MM.1S (cell line): ENCODE measurements at places on chromosomes 2 and 18.
A peak's percentile ranks its signal among the peaks of the same experiment; 100 is the strongest.

DNA sequence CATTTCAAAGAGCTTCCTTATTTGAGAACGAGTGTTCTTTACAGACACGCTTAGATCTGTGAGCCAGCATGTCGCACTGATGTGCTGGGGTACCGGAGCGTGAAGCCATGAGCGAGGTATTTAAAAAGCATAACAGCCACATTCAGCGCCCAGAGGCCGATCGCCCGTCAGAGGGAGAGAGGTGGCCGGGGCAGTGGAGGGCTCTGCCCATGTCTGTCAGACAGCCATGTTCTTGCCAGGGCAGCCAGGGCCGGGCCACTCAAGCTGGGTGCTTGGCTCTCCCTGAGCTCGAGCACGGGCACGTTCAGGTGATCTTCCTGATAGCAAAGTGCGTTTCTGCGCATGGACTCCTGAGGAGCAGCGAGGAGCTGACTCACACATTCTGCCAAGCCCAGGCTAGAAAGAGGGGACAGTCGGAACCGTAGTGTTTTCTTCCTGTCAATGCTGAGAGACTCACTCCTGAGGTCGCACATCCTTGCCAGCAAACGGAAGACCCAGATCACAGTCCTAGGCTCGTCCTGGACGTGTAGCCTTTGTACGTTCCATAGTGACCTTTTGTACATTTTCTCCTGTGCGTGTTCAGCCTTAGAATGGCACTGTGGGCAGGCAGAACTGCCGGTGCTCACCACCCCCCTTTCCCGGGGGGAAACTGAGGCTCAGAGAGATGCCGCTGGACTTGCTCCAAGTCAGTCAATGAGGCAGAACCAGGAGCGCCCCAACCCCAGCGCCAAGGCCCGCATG, 100.7 kb downstream of the NFATC1 start:
- H3K27ac ChIP-seq: no peak overlapping the region
- H3K4me1 ChIP-seq: no peaks in the 10 kb centered on the region
- no peaks in the 10 kb centered on the region for H3K36me3 ChIP-seq
- H3K27me3 ChIP-seq: no peaks in the 10 kb centered on the region
- DNase-seq: no peak

GRCh38 chr2:138787053-138787666, 7.0 kb upstream of the NXPH2 start:
- peak; percentile 49 for DNase-seq
- no peak overlapping the region for H3K27ac ChIP-seq
- H3K27me3 ChIP-seq: no peaks in the 10 kb centered on the region
- H3K4me1 ChIP-seq: no peaks in the 10 kb centered on the region
- no peak overlapping the region for H3K4me3 ChIP-seq
- no peaks in the 10 kb centered on the region for H3K36me3 ChIP-seq

DNA sequence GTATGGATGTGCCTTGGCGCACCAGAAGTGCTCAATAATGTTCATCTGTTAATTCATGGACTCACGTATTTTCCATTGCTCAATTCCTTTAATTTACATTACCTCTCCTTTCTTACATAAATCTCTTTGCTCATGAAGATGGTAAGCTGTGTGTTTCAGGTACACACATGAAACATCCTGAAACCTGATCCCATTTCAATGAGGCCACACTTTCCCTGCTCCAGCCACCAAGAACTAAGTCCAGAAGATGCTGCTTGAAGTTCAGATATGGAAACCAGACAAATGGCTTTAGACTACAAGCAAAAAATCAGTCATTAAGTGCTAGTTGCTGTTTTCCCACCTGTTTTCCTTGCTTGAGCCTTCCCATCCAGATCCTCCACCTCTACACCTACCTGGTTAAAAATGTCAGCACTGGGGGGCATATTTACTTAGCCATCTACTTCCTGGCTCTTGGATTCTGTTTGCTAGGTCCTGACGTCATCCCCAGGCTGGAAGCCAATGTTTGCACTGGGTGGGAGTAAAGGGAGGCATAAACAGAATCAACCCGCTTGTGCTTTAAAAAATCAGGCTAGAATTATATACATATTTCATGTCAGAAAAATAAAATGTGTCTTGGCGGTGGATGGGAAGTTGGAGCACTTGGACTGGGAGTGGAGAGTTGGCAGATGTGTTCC, 309.7 kb downstream of the OSR1 start:
- H3K4me1 ChIP-seq: no peaks in the 10 kb centered on the region
- H3K36me3 ChIP-seq: no peaks in the 10 kb centered on the region
- H3K4me3 ChIP-seq: no peak overlapping the region
- no peak overlapping the region for H3K27ac ChIP-seq
- no peak for DNase-seq

DNA sequence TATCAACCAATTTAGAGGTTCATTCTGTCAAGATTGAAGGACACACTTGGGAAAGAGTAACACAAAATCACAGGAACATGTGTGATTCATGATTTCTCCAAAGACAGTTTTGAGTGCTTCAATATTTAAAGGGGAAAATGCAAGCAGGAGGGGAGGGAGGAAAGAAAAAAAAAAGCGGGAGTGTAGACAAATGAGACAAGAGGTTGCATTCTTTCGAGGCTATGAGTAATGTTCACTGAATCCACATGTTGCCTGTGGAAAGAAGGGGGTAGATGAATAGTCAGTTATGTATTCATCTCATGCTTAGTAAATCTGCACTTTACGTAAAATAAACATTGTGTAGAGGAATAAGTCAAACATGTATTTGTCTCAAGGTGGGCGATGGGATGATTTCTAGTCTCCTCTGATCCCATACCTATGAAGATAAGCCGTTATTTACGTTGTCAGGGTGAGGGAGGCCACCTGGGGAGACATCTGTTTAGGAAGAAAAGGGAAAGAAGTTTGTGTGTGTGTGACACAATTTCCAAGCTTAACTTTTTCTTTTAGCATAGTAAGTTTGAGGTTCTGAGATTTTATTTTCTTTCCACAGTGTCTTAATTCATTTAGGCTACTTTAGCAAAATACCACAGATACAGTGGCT, 211.0 kb upstream of the ZC3H15 start:
- no peak for DNase-seq
- no peaks in the 10 kb centered on the region for H3K36me3 ChIP-seq
- H3K27me3 ChIP-seq: no peaks in the 10 kb centered on the region
- no peak overlapping the region for H3K4me3 ChIP-seq
- no peak overlapping the region for H3K27ac ChIP-seq
- H3K4me1 ChIP-seq: no peaks in the 10 kb centered on the region

GRCh38 chr2:235004329-235004903, 52.6 kb downstream of the SH3BP4 start:
- no peaks in the 10 kb centered on the region for H3K36me3 ChIP-seq
- H3K4me1 ChIP-seq: no peaks in the 10 kb centered on the region
- no peak for DNase-seq
- H3K27me3 ChIP-seq: no peaks in the 10 kb centered on the region
- H3K4me3 ChIP-seq: no peak overlapping the region

DNA sequence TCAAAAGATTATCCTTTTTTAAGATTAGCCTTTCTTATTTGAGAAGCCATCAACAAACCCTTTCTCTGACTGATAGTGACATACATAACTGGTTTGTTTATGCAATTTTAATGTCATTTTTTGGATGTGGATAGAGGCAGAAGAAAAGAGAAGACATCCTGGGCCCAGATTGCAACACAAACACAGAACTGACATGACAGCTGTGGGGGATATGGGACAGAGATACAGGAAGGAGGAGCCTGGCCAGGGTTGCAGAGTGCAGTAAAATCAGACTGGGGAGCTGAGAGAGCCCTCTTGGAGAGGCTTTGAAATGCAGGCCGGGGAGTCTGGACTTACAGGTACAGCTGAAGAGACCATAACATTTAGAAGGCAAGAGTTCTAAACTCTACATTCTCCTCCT, 65.1 kb downstream of the SIGLEC15 start:
- DNase-seq: no peak
- no peak overlapping the region for H3K4me3 ChIP-seq
- H3K4me1 ChIP-seq: 0 out of 2 replicates have a peak, but pooled peaks cover 4% of the 10 kb centered on the region
- H3K27me3 ChIP-seq: no peaks in the 10 kb centered on the region
- H3K27ac ChIP-seq: no peak overlapping the region

DNA sequence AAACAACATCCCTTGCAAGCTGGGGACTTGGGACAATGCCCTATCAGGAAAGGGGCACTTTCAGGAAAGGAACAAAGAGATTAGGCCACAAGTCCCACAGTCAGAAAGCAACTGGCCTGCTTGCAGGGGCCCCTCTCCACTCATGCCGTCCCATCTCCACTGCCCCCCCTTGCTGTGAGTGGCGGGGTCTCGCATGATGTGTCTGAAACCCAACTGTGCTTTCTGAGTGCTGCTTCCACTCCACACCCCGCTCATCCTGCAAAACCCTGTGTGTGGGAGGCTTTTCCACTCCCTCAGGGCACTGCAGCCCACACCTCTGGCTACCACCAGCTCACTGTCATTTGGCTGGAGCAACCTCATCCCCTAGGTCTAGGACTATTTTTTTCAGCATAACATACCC, 7.9 kb downstream of the HS6ST1 start:
- H3K4me3 ChIP-seq: no peak overlapping the region
- no peak overlapping the region for H3K27ac ChIP-seq
- H3K27me3 ChIP-seq: no peaks in the 10 kb centered on the region
- no peaks in the 10 kb centered on the region for H3K36me3 ChIP-seq

- H3K4me1 ChIP-seq: no peaks in the 10 kb centered on the region
- no peaks in the 10 kb centered on the region for H3K36me3 ChIP-seq
- H3K27me3 ChIP-seq: no peaks in the 10 kb centered on the region
- peak; percentile 44 for DNase-seq
- H3K4me3 ChIP-seq: peak within 1 kb of the TSS; percentile 44
Observed at GRCh38 chr18:63949068-63949737, at the start of gene HMSD. Gene HMSD, plus strand, starts transcription at chr18:63949301. Its CDS starts 4,155 bp downstream, at chr18:63953456.

- H3K27ac ChIP-seq: no peak overlapping the region
- H3K36me3 ChIP-seq: no peaks in the 10 kb centered on the region
- H3K4me1 ChIP-seq: no peaks in the 10 kb centered on the region
- DNase-seq: no peak
- H3K4me3 ChIP-seq: no peak overlapping the region
Observed at GRCh38 chr2:236636714-236637470, 67.3 kb downstream of the ACKR3 start.

DNA sequence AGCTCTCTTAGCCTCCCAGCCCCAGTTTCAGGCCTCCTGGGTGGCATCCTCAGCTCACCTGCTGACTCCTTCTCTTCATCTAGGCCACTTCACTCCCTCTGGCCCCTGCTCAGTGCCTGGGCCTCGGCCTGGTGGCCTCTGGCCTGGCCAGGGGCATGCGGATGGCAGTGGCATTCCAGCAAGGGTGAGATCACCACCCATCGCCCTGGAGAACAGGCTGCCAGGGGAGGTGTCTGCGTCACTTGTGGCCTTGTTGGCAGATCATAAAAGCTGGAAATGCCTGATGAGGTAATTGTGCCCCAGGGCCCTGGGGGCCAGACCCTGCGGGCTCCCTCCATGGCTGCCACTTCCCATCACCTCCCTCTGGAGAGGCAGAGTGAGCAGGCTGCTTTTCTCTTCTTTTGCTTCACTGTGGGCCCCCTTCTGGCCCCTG, 72.5 kb upstream of the SMAD2 start:
- no peak overlapping the region for H3K4me3 ChIP-seq
- H3K27ac ChIP-seq: no peak overlapping the region
- no peaks in the 10 kb centered on the region for H3K36me3 ChIP-seq
- DNase-seq: no peak
- no peaks in the 10 kb centered on the region for H3K4me1 ChIP-seq

GRCh38 chr2:161418715-161419637, 2.9 kb downstream of the TBR1 start:
- no peak for DNase-seq
- no peaks in the 10 kb centered on the region for H3K27me3 ChIP-seq
- H3K27ac ChIP-seq: no peak overlapping the region
- H3K36me3 ChIP-seq: no peaks in the 10 kb centered on the region
- no peaks in the 10 kb centered on the region for H3K4me1 ChIP-seq
- H3K4me3 ChIP-seq: peak overlapping the region; percentile 28

DNA sequence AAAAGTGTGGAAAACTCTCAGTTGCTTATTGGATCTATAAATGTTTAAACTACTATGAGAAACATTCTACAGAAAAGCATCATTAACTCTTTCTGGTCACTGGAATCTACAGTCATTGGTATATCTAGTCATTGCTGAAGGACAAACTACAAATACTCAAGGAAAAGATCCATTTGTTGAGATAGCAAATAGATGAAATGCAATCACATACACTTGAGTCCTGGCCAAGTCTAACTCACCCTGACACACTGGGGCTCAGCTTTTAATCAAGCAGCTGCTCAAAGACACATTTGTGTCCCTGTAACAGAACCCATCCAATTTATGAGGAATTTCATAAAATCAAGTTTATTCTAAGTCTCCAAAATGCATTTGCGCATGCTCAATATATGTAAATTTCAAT, 68.7 kb downstream of the CDH2 start:
- no peaks in the 10 kb centered on the region for H3K4me1 ChIP-seq
- no peak overlapping the region for H3K4me3 ChIP-seq
- H3K27me3 ChIP-seq: no peaks in the 10 kb centered on the region
- H3K27ac ChIP-seq: no peak overlapping the region
- no peak for DNase-seq

DNA sequence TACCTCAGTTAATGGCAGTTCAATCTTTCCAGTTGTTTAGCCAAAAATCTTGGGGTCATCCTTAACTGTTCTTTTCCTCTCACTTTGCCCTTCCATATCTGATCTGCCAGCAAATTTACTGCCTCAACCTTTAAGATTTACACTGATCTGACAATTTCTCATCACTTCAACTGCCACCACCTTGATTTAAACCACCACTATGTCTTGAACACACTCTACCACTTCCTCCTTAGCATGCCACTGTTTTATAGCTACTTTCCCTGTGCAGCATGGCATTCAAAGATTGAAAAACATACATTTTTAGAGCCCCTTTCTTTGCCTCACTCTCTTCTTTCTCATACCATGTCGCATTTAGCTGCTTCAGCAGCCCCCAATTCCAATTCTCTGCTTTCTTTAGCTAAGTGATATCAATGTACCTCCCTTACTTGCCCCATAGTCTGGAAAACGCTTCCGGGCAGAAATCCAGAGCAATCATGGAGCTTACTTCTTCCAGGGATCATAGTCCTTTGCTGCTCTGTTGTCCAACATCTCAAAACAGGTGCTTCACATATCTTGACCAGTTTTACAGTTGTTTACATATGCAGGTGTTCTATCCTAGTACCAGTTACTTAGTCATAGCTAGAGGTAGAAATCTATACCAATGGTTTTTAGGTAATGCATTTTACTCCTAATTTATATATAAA, 10.9 kb downstream of the PGAP1 start:
- H3K4me3 ChIP-seq: no peak overlapping the region
- peaks cover 9% of the 10 kb centered on the region for H3K4me1 ChIP-seq
- no peaks in the 10 kb centered on the region for H3K27me3 ChIP-seq
- H3K27ac ChIP-seq: peak overlapping the region; percentile 25; the same call in 1 of the 2 replicates

- DNase-seq: no peak
- H3K36me3 ChIP-seq: no peaks in the 10 kb centered on the region
- H3K27ac ChIP-seq: no peak overlapping the region
- H3K4me3 ChIP-seq: no peak overlapping the region
Observed at GRCh38 chr2:60482222-60482621, 71.2 kb downstream of the BCL11A start.

GRCh38 chr2:231308631-231309428, 86.7 kb upstream of the B3GNT7 start:
- H3K27ac ChIP-seq: no peak overlapping the region
- no peaks in the 10 kb centered on the region for H3K4me1 ChIP-seq
- H3K27me3 ChIP-seq: no peaks in the 10 kb centered on the region
